ENCODE measurements at places on chromosomes 4 and X.
A peak's percentile ranks its signal among the peaks of the same experiment; 100 is the strongest.

DNA sequence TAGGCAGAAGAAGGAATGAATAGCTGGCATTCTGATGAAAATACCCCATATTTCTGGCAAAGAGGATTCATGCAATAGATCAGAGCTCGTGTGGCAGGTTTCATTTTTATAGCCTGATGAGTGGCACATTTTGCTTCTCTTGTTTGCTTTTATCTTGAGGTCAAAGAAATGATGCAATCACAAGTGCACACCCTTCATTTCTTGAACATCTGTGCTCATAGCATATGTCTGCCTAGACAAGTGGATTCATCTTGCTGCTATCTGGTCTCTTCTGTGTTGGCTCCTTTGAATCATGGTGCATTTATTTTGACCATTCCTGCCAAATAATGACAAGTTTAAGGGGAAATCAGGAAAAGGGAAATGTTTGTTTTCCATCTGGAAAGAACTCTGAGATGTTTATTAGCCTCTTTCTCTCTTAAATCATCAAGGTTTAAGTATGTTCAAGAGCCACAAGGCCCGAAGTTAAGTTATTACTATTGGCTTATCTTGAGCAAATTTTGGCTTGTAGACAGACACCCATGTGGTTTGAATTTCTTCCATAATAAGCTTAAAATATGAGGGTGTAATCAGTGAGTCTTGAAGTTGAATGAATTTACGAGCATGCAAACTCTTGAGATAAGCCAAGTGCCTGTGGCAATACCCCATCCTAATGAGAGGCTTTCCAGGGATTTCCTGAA is 59.3 kb upstream of the HS3ST1 start:
- DNase-seq: no peak

DNA sequence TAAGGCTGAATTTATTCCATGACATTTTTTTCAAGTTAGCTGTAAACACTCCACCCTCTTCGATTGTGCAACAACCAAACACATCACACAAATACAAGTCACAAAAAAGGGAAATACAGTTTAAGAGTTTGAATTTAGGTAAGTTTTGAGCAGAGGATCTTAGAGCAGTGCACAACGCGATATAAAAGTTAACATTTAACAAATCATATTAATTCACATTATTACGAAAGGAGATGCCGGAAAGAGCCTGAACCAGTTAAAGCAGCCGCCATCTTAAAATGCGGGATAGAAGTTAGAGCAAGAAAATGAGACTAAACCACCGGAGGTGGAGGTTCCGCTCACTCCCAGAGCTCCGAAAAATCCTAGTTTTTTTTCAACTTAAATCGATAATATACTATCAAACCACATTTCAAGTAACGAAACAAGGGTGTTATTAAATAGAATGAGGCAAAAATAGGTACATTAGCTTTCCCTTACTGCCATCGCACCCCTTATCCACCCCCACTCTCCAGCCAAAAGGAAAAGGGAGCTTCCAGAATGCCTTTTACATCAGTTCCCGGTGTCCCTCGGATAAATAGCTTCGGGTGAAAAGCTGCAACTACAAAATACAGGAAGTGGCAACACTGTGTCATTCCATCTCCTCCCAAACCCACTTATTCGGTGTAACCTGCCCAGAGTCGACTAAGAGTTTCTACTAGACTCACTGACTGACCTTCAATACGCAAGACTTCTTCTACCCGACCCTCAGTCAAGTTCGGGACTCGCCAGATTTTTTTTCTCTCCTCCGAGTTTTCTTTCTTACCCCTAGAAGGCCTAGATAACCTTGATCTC is 1.9 kb downstream of the UBE2D3 start:
- DNase-seq: peak; percentile 83

- no peak for DNase-seq
Observed at GRCh38 chr4:99657798-99658197, at the start of gene C4orf54. Gene C4orf54, minus strand, starts transcription at chr4:99657828. Its CDS starts 3,180 bp downstream, at chr4:99654648.

GRCh38 chrX:117568238-117568637 is 548.4 kb downstream of the KLHL13 start:
- no peak for DNase-seq

GRCh38 chrX:70089604-70090297 is 27.5 kb downstream of the OTUD6A start:
- DNase-seq: no peak

- no peak for DNase-seq
Observed at GRCh38 chr4:82677327-82677726, 115.5 kb upstream of the TMEM150C start.

DNA sequence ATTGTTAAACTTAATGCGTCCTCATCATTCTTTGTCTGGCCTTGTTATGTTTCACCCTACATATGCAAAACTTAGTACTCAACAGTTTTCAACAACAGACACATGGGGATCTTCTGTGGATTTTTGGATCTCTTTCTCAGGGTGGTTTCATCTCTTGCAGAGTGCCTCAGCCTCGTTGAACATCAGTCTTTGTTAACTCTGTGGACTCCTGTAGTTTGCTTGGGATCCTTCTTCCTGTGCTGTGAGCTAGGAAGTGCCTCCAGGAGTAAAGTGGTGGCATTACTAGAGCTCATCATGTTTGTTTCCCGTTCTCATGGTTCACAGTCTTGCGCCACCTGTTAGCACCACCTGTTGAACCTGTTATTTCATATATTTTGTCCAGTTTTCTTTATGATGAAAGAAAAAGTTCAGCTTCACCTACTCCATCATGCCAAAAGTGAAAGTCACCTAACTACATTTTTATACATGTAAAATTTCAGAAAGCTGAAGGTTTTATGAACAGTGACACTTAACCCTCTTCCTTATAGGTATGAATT is 27.5 kb upstream of the NDUFC1 start:
- peak; percentile 27 for DNase-seq

- no peak for DNase-seq
Observed at GRCh38 chr4:94251094-94251493, 43.4 kb downstream of the SMARCAD1 start.

DNA sequence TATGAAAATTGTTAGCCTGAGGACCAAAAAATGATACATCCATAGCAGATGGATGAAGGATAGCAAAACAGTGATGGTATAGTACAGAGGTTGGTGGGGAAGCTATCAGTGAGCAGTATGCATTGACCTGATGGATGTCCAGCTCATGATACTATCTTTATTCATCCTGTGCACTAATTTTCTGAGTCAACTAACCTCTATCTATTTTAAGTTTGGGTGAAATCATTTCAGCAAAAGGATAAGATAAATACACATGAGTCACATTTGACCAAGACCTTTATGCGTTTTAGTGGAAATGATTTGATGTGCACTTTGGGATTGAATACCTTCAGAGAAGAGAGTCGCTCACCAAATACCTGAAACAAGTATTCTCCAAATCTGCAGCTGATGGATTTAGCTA is 351.0 kb upstream of the NR3C2 start:
- no peak for DNase-seq

- no peak for DNase-seq
Observed at GRCh38 chrX:127702527-127702926, 349.7 kb downstream of the ACTRT1 start.

- DNase-seq: no peak
Observed at GRCh38 chr4:111775556-111776297, 369.5 kb upstream of the FAM241A start.

DNA sequence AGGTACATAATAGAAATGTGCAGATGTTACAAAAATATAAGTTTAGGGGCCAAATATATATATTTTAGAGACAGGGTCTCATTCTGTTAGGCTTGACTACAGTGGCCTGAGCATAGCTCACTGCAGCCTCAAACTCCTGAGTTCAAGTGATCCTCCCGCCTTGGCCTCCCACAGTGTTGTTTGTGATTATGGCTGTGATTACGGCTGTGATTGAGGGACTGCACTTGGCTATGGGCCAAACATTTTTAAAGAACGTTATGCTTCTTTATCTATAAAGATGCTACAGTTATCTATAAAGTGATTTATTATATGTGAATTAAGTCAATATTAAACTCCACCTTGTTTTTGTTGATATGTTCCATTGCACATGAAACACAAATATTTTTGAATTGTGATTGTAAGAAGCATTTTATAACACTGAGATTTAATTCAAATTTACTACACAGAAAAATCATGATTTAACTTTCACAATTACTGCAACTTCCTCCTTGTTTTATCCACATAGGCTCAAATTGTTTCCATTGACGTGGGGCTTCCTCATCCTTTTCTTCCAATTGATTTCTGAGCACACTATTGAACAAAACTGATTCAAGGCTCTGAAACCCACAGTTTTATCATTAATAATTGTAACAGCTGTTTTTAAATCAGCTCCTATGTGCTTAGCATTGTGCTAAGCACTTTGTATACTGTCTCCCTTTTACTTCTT is 68.4 kb upstream of the BMPR1B start:
- no peak for DNase-seq

DNA sequence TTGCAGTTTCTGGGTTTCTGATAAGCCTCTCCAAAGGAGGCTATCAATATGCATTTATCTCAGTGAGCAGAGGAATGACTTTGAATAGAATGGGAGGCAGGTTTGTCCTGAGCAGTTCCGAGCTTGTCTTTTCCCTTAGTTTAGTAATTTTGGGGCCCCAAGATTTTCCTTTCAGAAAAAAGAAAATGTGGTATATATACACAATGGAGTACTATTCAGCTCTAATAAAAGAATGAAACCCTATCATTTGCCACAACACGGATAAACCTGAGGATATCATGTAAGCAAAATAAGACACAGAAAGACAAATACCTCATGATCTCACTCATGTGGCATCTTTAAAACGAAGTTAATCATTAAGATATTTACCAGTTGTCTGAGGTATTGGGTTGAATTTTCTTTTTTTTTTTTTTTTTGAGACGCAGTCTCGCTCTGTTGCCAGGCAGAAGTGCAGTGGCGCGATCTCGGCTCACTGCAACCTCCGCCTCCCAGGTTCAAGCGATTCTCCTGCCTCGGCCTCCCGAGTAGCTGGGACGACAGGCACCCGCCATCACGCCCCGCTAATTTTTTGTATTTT is 540 bp downstream of the ZNF721 start:
- peak; percentile 45 for DNase-seq

DNA sequence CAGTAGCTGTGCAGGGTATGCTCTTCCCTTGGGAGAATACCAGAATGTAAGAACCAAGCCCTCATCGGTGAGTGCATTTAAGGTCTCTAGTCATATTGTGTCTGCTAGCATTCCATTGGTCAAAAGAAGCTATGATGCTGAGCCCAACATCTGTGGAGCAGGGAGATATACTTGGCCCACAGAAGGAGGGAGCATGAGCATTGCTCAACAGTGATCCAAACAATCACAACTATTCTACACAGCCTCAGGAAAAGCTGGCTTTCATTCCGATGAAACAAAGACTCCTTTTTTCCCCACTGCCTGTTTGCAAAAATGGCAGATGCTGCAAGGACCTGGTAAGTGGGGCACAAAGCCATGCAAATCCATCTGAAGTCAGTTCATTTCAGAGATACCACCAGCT is 80.6 kb upstream of the DHX15 start:
- DNase-seq: no peak

GRCh38 chr4:19155568-19155967 is 1096.1 kb upstream of the SLIT2 start:
- peak; percentile 16 for DNase-seq

DNA sequence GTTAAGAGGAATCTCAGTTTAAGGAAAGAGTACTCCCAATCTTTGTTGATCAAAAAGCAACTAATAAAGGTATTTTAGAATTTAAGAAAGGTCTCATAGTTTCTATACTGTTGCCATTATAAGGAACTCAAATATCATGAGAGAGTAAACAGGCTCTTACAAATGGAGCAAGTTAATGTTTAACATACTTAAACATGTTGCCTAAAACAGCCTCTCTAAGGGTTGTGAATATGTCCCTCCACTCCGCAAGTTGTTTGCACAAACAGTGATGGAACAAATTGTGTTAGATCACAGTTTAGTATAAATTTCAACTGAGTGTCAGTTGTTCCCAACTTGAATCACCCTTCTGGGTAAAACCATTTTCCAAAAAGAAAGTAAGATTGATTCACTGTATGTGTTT is 1678.3 kb downstream of the PCDH19 start:
- no peak for DNase-seq

DNA sequence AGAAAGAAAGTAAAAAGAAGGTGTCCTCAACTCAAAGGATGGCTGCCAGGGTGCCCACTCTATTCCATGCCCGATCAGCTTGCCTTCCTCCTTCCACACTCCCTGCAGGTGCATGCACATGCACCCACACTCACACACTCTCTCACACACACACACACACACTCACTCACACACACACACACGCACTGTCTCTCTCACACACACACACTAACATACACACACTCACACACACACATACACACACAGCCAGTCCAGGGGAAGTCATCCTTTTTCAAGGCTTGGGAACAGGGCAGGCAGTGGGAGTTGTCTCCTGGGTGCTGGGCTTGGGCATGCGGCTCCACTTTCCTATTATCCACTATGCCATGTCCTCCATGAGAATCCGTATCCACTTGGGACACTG is 50.4 kb downstream of the CRMP1 start:
- no peak for DNase-seq

- no peak for DNase-seq
Observed at GRCh38 chrX:75625232-75625631, 102.4 kb upstream of the ZDHHC15 start.

DNA sequence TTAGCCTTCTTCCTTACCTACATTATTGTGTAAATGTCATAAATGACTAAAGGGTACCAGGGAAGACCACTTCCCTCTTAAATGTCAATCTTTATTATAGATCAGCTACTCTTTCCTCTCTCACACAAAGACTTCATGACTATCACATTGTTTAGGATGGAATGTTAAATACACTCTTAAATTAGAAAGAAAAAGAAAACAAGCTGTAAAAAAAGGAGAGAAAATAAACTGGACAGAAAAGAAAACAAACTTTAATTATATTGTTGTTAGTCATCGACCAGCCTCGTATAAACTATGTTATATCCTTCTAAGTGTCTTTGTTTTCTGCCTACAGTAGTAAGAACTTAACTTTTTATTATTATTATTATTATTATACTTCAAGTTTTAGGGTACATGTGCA is 666.4 kb upstream of the NR3C2 start:
- no peak for DNase-seq

DNA sequence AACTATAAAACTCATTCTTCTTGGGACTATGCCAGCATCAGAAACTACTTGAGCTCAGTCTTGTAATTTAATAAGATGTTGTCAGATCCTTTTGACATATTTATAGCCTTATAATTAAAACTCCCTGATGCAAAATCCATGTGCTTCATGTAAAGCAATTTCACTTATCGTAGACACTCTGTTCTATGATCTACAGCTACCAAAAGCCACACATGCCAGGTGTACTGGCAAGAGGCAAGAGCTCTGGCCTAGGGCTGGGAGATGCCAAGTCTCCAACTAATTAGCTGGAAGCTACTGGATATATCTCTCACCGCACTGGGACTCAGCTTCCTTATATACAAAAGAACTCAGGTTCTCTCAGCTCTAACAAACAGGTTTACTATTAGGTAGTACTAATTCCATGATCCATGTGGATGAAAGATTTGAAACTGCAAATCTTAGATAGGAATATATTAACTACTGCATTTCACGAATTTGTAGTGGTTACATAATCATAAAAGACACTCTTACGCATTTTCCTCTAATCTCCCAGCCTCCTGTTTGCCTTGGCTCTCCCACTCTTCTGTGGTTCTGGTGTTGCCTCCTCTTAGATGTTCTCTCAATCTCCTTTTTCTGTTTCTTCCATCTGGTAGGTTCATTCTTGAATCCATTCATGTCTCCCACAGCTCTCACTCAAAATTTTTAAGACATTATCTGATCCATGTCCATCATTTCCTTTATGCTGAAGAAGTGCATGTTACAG is 103.0 kb downstream of the HHIP start:
- no peak for DNase-seq

Measured in mesendoderm (in vitro differentiated cells).